ENCODE measurements at places on chromosomes 1 and 21. TPM values are rescaled to one million over a fixed set of nuclear protein-coding genes. Genes with fewer than 3 reads are reported as not detected.

The PLA2G2F gene
- total RNA-seq = not detected

GRCh38 chr1:221165839-221166500, 286.7 kb downstream of the HLX start:
- H3K36me3 ChIP-seq = no peaks in the 10 kb centered on the region
- no peaks in the 10 kb centered on the region for H3K4me1 ChIP-seq
- H3K27me3 ChIP-seq = no peaks in the 10 kb centered on the region
- peak; percentile 17 for DNase-seq
- no peak overlapping the region for H3K27ac ChIP-seq

- H3K4me3 ChIP-seq = no peak overlapping the region
- H3K36me3 ChIP-seq = no peaks in the 10 kb centered on the region
- no peak overlapping the region for H3K27ac ChIP-seq
- no peak for DNase-seq
Measured at GRCh38 chr1:52834798-52835197, 7.8 kb upstream of the ZYG11A start.

- H3K27me3 ChIP-seq = peaks cover 22% of the 10 kb centered on the region
- H3K4me3 ChIP-seq = no peak overlapping the region
- no peak for DNase-seq
- H3K27ac ChIP-seq = no peak overlapping the region
- H3K36me3 ChIP-seq = no peaks in the 10 kb centered on the region
Measured at GRCh38 chr1:203114202-203114601, 13.3 kb upstream of the ADORA1 start.

- DNase-seq = no peak
- H3K4me3 ChIP-seq = no peak overlapping the region
- H3K4me1 ChIP-seq = peaks cover 16% of the 10 kb centered on the region
- H3K27ac ChIP-seq = no peak overlapping the region
- peaks cover 11% of the 10 kb centered on the region for H3K36me3 ChIP-seq
Measured at GRCh38 chr1:44830900-44831304, 12.2 kb downstream of the PTCH2 start.

DNA sequence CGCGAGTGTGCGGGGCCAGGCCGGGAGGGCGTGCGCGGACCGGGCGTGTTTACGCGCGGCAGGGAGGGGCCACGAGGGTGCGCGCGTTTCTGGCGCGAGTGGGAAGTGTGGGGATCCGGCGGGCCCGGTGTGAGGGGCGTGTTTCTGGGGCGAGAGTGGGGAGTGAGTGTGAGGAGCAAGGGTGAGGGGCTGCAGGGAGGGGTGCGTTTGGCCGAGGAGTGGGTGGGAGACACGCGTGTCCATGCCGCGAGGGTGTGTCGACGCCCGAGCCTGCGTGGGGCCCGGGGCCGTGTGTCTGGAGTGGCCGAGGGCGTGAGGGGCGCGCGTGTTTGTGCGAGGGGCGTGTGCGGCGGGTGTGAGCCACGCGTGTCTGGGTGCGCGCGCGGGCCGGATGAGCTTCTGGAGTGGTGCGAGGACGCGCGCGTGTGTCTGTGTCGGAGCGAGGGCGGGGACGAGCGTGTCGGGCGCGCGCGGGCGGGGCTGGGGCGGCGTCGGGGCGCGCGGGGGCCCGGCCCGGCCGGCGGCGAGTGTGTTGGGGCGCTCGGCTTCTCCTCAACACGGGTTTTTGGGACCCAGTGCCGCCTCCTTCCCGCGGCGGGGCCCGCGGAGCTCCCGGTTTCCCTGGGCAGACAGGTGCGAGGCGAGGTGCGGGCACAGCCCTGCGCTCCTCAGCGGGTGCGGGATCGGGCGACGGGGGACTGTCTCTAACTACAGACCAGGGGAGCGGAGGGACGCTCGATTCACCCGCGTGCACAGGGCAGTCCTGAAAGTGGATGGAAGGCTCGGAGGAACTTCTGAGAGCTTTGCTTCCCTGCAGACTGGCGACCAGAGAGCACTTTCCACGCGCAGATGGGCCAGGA, 65.8 kb upstream of the VAMP3 start:
- no peaks in the 10 kb centered on the region for H3K36me3 ChIP-seq
- H3K4me3 ChIP-seq = peak overlapping the region; percentile 56
- no peak overlapping the region for H3K27ac ChIP-seq

- H3K36me3 ChIP-seq = no peaks in the 10 kb centered on the region
- no peak overlapping the region for H3K4me3 ChIP-seq
- H3K4me1 ChIP-seq = no peaks in the 10 kb centered on the region
- DNase-seq = no peak
- no peak overlapping the region for H3K27ac ChIP-seq
- peaks cover 5% of the 10 kb centered on the region for H3K27me3 ChIP-seq
Measured at GRCh38 chr1:29785137-29785527, 548.8 kb downstream of the PTPRU start.

GRCh38 chr1:24382165-24382577, 31.4 kb downstream of the STPG1 start:
- DNase-seq = no peak
- H3K27me3 ChIP-seq = no peaks in the 10 kb centered on the region
- no peak overlapping the region for H3K27ac ChIP-seq
- no peaks in the 10 kb centered on the region for H3K36me3 ChIP-seq
- peaks cover 12% of the 10 kb centered on the region for H3K4me1 ChIP-seq

GRCh38 chr21:35367553-35367952, 318.5 kb upstream of the RUNX1 start:
- no peaks in the 10 kb centered on the region for H3K27me3 ChIP-seq
- H3K4me1 ChIP-seq = peaks cover 6% of the 10 kb centered on the region
- H3K36me3 ChIP-seq = no peaks in the 10 kb centered on the region
- no peak overlapping the region for H3K27ac ChIP-seq
- no peak overlapping the region for H3K4me3 ChIP-seq

DNA sequence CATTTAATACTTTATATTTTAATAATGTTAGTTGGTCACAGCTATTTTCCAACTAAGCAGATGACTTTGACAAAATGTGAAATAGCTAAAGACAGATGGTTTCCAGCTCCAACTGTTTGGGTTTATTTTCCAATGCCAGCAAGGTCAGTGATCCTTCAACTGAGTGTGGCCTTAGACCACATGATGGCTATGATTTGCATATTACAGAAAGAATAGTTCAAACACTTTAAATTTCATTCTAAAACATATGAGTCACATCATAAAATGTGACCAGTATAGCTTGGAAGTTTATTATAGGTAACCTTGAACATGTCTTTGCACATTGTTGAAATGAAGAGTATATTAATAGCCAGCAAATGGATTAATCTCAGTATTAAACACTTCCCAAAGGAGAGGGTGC, 454.0 kb upstream of the C1orf87 start:
- H3K27me3 ChIP-seq = no peaks in the 10 kb centered on the region
- no peak overlapping the region for H3K27ac ChIP-seq
- no peak for DNase-seq
- no peaks in the 10 kb centered on the region for H3K36me3 ChIP-seq

DNA sequence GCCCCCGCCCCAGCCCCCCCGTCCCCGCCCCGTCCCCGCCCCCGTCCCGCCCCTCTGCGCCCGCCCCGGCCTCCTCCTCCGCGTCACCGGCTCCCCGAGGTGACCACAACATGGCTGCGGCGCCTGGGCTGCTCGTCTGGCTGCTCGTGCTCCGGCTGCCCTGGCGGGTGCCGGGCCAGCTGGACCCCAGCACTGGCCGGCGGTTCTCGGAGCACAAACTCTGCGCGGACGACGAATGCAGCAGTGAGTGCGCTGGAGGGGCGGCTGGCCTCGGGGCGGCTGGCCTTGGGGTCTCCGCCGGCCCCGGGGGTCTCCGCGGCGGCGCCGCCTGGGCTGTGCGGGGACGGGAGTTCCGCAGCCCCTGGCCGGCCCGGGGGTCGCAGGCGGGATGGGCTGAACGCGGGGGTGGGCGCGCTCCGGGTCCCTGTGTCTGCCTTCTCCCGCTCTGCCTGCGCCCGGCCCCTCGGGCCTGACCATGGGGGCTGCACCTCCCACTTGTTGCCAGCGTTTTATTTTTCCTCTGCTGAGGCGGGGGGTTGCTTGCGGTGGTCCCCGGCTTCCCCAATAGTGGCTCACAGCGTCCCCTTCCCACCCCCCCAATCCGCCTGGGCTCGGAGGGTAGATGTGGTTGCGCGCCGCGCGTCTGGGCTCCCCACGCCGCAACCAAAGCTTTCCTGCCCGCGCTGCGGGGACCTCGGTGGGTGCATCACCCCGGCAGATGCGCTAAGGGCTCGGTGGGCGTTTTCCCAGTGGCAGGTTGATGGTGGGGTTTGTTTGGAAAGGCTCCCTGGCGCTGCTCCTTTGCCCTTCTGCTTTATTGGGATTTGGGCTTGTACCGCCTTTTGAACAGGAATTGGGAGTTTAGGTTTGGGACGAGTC, at the start of gene MIA3:
TSS of gene MIA3 (plus strand) at position 97 of the 879 bp plus-strand sequence. CDS start at position 111, 14 bp downstream.
- peaks cover 16% of the 10 kb centered on the region for H3K4me1 ChIP-seq
- peaks cover 8% of the 10 kb centered on the region for H3K36me3 ChIP-seq
- H3K27ac ChIP-seq = peak within 1 kb of the TSS; percentile 86
- peak within 1 kb of the TSS; percentile 75 for H3K4me3 ChIP-seq
- peaks cover 4% of the 10 kb centered on the region for H3K27me3 ChIP-seq

GRCh38 chr21:43750339-43751033, 25.6 kb downstream of the CSTB start:
- peaks cover 87% of the 10 kb centered on the region for H3K36me3 ChIP-seq
- H3K4me1 ChIP-seq = no peaks in the 10 kb centered on the region
- no peak for DNase-seq
- no peak overlapping the region for H3K4me3 ChIP-seq
- H3K27ac ChIP-seq = no peak overlapping the region

The C1orf87 gene
- total RNA-seq = 0.71 TPM
